ENCODE measurements at places on chromosomes 6 and 20.

DNA sequence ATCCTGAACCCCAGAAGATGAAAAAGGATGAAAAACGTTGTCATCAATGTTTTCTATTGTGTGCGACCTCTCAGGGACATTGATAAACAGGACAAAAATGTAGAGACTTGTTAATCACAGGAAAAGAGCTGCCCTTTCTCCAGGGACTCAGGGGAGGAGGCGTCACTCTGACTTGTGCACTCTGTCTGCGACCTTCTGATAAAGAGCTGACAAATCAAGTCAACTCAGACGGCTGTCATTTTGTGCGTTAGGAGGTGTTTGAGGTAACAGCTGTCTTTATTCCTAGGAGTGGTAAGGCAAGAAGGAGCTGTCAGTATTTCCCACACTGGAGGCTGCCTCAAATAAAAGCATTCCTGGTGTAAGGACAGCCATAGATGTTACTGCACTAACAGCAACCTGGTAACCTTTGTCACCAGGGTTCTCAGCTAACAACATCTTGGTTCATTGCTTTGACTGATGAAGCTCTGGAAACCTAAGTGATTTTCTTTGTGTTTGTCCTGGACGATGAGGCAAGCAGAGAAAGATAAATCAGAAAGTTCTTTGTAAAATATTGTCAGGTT lies 38.6 kb upstream of the NXT1 start:
- no peak for DNase-seq

GRCh38 chr20:22579711-22580697 lies 4.4 kb downstream of the FOXA2 start:
- no peak for DNase-seq

GRCh38 chr20:21513181-21513663 lies 642 bp downstream of the NKX2-2 start:
- DNase-seq, result no peak

DNA sequence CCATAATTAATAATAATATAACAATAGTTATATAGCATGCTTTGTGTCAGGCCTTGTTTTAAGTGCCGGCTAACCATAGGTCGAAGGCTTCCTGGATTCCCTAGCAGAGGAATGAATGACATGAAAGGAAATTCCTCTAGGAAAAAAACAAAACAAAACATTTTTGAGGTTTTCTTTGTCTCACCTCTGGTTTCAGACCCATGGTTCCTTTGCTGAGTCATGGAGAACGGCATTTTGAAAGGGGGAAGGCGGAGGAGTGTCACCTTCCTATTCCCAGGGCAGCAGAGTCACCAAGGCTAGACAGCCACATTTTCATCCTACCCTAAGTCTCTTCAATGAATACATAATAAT lies 25.3 kb upstream of the CCND3 start:
- no peak for DNase-seq

GRCh38 chr6:53794720-53795339 lies at the start of gene LRRC1:
Gene LRRC1 (plus strand): TSS chr6:53795005. CDS start chr6:53795257, 252 bp downstream.
- peak; percentile 77 for DNase-seq

DNA sequence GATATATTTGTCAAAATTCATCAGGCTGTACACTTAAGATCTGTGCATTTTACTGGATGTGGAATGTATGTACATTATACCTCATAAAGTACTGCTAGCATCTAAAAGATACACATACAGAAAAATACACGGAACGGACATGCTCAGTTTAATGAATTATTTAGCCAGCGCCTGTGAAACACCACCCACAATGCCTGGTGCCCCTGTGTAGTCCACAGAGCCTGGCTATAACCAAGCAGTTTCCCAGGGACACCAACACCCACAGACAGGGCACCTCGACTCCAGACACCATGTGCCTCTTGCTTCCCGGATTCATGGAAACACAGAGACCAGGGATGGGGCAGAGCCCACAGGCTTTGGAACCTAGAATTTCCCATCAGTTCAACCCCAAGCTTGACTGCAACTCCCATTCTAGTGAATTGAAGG lies 17.4 kb upstream of the ARMC12 start:
- no peak for DNase-seq

- peak; percentile 14 for DNase-seq
Measured at GRCh38 chr6:139982652-139983295, 608.3 kb upstream of the CITED2 start.

GRCh38 chr6:72890233-72890632 lies 268.4 kb downstream of the KCNQ5 start:
- DNase-seq, result no peak

DNA sequence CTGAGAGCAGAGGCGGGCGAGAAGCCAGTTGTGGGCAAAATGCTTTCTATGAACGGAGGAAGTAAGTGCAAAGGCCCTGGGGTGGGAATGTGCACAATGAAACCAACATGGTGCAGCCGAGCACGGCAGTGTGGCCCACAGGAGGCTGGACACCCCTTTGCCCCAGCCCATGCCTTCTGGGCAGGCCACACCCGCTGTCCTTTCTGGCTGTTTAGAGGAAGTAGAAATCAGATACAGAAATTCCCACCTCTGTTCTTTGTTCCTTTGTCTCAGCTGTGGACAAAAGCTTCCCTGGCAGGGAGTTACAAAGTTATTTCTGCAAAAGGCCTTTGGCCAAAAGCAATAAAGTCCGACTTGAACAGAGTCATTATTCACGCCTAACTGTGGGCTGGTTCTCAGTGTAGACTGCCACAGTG lies 11.9 kb downstream of the SULF2 start:
- no peak for DNase-seq

GRCh38 chr20:17925940-17926300 lies 42.7 kb downstream of the SNX5 start:
- DNase-seq, result no peak

DNA sequence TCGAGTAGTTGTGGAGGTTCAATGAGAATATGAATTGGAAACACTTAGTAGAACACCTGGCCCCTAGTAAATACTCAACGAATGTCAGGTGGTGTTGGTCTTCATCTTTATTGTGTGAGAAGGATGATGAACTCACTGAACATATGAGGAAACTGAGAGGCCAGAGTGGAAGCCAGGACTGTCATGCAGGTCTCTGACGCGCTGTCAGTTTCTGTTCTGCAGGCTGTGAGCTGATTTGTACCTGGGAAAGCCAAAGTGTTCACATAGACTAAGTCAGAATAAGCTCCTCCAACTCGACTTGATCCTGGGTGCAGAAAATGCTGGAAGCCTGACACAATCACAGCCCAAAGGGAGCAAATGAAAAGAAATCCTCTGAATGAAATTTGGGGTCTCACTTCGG lies 222.2 kb downstream of the LY86 start:
- DNase-seq, result no peak

- DNase-seq, result no peak
Measured at GRCh38 chr6:88865275-88865674, 98.1 kb downstream of the RNGTT start.

DNA sequence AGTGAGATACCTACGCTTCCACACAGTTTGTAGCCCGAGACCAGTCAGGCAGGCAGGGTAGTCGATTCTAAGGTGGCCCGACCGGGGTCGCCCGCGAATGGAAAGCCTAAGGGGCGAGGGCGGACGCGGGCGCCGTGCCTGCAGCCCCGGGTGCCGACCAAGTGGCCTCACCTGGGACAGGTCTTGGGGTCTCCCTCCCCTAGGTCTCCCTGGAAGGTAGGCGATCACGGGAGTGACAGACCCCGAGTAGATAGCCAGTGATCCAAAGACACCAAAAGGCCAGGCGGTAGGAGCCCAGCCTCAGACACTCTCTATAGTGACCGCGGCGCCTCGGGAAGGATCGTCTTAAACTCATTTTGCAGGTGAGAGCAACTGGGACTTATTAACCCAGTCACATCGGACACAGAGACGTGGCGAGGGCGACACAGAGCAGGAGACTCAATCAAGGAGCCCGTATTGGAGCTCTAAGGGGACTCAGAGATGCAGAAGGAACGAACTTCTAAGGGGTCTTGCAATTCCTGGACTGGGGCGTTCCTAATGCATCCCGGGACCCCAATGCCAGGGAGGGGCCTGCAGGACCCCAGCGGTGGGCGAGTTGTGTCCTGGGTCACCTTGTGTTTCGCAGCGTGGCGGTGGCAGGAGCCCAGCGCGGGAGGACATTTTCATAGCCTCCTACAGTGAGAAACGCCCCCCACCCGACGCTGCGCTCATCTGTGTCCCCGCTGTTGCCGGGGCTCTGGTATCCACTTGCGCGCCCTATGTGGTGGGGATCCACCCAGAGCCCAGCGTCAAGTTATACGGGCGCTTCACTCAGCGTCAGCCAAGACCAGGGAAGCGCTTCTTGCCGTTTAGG lies 2.1 kb upstream of the VSX1 start:
- no peak for DNase-seq

DNA sequence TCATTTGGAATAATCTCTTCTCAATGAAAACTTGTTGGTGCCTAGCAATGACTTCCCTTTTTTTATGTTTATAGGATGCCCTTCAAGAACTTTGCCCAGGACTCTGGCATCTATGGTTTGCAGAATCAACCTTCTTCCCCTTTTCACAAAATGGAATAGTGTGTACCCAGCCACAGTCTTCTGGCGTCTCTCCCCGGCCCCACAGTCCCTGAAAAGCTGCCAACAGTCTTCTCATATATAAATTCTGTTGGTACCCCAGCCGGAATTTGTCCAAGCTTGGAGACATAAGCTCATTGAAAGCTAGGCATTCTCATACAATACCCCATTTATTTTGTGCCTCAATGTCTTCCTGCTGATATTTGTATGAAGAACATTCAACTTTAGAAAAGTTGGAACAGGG lies 26.4 kb upstream of the MCM3 start:
- DNase-seq, result no peak

DNA sequence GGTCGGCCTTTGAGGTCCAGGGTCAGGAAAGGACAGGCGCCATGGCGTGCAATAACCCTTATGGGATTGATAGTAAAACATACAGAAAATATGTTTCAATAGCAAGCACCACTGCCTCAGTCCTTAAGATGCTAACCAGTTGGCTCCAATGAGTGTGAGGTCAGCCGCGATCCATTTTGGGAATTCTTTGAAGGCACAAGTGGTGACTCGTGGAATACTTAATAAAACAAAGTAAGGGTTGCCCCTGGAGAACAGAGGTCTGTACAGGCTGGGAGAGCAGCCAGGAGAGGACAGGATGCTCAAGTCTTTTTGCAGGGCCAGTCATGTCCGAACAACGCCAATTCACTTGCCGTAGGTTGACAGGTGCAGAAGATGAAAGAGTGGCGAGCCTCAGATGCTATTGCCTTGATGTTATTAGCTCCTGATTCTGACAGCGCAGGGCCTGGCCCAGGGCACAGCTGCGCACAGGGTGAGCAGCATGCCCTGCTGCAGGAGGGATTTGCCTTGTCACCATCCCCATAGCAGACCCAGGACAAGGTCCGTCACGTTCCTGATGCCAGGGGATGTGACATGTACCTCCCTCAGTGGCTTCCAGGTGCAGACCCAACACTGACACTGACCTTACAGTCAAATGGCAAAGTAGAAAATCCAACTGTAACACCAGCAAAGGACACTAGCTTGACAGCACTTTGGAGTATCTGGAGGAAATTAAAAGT lies 21.8 kb downstream of the SYNDIG1 start:
- DNase-seq, result no peak

DNA sequence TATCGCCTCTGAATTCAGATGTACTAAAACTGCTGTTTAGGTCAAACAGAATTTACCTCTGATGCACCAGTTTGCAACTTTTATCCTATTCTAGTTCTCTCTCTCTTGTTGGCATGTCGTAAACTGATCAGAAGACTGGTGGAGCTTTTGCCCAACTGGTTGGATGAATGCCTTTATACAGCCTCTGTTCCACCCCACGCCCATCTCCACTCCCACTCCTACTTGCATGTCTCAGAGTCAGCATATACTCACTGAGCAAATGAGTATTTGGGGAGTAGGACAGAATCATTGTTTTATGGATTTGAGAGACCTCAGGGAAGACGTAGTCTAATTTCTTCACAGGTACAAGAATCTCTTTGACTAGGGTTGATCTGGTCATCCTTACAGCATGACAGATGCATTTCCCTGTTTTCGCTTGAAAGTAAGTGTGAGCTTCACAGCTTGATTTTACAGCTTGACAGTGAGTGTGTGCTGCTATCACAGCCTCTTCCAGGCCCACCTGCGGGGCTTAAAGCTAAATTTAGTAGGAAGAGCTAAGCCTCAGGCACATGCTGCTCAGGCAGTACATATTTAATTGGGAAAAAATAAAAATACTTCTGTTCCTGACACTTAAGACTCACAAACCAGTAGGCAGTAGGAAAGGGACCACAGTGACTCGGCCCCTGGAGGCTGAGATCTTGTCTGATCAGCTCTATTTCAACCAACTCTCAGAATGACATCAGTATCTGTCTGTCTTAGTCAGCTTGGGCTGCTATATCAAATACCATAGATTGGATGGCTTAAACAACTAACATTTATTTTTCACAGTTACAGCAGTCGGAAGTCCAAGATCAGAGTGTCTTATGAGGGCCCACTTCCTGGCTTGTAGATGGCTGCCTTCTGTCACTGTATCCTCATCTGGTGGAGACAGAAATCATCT lies 30.4 kb downstream of the TRMT6 start:
- DNase-seq, result no peak

DNA sequence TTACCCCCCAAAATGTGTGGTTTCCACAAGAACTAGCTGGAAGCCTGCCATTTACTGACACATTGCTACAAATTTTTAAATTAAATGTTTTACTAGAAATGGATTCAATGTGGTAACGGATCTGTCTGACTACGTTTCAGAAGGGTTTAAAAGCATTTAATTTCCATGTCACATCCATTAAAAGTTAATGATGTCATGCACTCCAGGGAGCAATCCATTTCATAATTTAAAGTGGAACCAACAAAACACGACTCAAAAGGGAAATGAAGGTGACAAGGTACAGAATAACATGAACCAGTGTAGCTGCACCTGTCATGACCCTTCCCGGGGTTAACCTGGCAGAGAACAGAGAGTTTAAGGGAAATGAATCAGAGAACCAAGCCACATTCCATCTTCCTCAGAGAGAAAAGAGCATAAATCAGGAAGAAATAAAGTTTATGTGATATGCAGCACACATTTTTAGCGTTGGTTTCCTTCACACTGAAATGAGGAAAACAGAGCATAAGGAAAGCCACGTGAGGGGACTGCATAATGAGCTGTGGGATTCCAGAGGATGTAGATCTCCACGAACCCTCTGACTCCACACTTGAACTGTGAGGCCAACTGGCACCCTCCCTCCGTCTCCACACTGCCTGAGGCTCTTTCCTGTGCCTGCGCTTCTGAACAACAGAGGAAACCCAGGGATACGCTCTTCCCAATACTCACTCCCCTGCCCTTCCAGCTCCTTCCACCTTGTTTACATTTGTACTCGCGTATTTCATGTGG lies 170.3 kb upstream of the AHI1 start:
- peak; percentile 59 for DNase-seq

GRCh38 chr20:36839150-36839549 lies 36.8 kb upstream of the TLDC2 start:
- no peak for DNase-seq

GRCh38 chr6:169861431-169862042 lies 110.1 kb downstream of the ERMARD start:
- DNase-seq, result no peak

GRCh38 chr20:3778976-3779375 lies 2.3 kb downstream of the SPEF1 start:
- no peak for DNase-seq

GRCh38 chr6:3609388-3609787 lies 142.1 kb downstream of the PXDC1 start:
- DNase-seq, result no peak

Data from NCI-H446 treated with DMSO at 0.1 percent for 48 hours (cell line).